Stimulated activated naive CD4-positive, alpha-beta T cell (primary cell): ENCODE measurements at places on chromosomes 16 and 17.

DNA sequence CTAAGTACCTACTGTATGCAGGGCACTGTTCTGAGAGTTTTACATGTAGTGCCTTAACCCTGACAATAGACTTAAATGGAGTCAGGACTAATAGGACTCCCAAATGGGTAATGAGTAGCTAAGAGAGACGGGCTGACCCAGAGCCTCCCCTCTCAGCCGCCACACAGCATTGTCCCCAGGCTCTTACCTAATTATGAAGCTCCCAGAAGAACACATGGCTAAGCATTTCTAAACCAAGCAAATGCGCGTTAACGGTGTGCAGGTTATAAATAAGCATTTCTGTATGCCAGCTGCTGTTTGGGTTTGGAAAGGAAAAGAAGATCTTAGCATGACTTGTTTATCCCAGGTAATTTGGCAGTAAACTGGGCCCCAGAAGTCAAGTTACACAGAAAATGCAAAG lies 14.3 kb downstream of the KATNIP start:
- DNase-seq = no peak

DNA sequence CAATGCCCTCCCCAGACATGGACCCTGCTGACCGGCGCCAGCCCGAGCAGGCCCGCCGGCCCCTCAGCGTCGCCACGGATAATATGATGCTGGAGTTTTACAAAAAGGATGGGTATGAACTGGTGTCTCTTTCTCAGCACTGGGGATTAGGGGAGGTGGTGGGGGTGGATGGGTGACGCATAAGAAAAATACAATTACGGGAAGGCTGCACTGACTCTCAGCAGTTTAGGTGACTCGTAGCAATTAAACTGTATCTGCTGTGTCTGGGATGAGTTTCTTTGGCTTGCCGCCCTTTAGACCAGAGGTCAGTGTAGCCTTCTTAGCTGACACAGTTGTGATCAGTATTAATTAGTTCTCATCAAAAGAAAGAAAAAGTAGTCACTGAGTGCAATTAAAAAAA lies 59.0 kb downstream of the ELAC2 start:
- DNase-seq = no peak

DNA sequence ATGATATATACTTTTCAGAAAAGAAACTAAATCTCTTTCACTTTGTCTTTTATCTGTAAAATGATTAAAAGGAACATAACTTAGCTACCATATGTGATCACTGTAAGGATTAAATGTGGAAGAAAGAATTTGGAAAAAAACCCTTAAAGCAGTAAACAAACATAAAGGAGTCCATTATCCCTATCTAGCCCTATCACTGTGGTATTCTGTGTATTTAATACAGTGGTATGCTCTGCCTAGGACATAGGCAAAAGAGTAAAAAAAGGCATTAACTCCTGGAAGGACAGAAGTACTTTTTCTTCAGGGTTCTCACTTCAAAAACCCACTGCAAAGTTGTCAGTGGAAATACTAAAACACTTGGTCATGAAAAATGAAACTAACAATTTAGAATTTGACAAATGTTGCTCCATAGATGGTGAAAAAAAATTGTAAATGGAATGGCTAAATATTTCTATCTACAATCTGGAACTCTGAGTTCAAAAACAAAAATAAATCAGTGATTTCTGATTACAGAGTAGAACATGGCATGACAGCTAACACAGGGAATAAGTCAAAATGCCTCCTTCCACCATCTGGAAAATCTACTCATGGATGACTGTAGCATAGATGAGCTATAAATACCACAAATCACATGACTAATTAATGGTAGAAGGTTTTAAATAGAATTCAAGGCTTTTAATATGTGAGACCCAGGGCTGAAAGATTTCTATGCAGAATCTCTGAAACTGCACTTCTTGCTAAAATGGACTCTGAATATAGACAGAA lies 140.1 kb downstream of the ITFG1 start:
- DNase-seq = no peak

DNA sequence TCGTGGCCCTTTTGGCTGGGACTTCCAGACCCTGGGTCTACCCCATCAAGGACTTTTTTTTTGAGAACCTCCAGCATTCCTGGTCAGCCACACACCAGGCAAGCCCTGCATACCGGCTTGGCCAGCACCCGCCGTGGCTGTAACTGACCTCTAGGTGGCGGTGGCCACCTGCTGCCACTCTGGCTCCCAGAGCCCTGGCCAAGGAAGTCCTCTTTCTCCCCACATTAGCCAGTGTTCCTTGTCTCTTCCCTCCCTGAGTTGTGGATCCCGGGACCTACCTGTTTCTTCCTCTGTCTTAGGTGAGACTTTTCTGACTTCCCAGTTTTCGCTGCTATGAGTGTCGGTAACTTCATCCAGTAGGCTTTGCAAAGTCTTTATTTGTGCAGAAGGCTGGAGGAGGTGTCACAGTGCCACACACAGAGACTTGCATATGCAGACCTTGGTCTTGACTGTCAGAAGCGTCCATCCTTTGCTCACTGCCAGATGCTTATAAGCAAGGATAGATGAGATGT lies 348.3 kb downstream of the CPPED1 start:
- DNase-seq = peak; percentile 2

DNA sequence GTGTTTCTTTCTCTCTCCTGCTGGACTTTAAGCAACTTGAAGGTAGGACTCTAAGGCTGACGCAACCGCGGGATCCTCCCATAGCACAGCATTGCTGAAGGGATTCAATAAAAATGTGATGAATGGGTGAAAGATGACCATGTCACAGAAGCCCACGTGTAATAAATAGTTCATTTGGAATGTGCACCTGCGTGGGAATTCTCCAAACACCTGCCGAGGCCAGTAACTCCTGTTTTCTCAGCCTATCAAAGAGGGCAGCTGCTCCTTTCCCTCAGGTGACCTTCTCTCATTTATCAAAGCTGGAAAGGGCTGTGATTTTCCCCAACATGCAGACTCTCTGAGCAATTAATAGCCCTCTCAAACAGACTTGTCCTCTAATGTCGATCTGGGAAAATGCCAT lies 235.7 kb downstream of the STX8 start:
- DNase-seq = no peak

DNA sequence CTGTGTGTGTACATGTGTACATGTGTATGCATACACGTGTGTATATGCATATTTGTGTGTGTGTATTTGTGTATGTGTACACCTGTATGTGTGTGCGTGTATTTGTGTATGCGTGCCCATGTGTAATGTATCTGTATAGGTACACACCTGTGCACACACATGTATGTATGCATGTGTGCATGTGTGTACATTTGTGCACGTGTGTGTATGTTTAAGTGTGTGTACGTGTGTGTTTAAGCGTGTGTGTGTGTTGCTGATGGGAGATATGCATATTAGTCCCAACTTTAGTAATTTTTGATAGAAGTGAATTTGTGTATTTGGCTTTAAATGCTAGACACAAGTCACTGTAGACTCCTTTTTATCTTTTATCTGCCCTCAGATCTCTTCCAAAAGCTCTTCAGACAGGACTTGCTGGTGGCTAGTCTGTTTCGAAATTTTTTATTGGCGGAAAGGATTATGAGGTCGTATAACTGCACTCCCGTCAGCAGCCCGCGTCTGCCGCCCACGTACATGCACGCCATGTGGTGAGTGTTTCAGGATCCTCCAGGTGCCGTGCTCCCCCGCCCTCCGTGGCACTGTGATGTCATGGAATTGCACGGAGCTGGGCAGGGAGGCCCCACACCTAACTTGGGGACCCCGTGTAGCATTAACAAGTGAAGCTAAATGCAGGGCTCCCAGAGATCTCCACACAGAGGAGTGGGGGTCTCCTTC lies 168.8 kb upstream of the CHMP6 start:
- no peak for DNase-seq

DNA sequence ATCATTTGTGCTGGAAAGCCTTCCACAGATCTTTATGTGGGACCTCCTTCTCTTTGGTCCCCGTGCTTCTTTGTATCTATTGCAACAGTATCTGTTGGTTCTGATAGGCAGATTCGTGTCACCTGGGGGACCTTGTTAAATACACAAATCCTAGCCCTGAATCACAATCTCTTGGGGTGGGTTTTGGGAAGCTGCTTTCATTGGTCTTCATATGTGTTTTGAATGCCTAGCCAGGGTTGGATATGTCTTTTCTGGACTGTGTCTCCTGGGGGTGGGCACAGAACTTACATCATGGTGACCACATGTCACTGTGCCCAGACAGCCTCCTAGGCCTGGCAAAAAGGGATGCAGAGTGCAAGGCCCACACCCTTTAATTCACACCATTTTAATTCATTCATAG lies 81.0 kb upstream of the HNF1B start:
- no peak for DNase-seq
